ENCODE measurements at places on chromosomes 4 and X.

DNA sequence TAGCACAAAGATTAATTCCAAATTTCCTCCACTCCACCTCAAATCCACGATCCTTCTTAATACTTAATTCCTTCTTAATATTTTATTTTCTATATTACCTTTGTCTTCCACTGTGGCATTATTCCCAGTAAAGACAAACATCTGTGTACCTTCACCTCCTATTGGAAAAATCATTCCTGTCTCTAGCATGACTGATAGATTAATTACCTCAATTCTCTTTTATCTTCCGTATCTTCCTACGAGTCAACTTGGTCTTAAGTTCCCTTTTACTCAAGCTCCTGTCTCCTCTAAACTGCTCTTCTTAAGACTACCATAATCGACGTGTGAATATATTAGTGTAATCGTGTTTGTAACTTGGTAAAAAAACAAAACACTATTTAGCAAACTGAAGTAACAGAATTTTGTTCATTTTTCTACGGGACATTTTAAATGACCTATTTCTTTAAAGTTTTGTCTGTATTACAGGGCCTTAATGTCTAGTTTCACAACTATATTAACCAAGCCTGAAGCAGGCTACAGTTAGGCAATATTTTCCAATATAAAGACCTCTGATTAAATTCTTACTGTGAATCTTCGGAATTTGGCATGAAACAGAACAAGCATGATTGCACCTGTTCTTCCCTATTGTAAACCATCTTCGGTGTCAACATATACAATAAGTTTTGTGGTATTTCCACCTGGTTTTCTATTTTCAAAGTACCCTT is 1.1 kb upstream of the USP38 start:
- no peak for DNase-seq

DNA sequence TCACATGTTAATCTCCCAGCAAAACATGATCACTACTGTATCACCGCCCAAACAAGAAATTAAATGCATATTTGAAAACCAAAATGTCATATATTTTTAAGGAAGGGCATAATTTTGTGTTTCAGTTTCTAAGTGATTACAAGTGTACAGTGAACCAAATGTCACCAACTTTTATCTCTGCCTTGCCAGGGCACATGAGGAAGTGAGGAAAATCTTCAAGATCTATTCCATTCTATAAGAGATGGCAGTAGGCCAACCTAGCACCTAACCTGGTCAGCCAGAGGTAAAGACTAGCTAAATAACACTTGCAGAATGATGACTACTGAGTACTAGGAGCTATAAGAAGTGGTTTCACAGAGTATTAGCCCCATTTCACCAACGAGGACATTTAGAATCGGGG is 107.2 kb downstream of the ATP11C start:
- DNase-seq = no peak

DNA sequence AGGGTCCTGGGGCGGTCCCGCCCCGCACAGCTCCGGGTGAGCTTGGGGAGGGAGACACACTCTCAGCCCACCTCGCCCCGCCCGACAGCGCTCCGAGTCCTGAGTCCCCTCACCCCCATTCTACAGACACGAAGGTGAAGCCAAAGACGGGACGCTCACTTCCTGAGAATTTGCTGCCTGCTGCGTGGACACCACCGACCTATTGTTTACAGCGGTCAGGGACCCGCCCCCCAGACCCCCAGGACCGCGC is 796 bp upstream of the ZNF141 start:
- no peak for DNase-seq

DNA sequence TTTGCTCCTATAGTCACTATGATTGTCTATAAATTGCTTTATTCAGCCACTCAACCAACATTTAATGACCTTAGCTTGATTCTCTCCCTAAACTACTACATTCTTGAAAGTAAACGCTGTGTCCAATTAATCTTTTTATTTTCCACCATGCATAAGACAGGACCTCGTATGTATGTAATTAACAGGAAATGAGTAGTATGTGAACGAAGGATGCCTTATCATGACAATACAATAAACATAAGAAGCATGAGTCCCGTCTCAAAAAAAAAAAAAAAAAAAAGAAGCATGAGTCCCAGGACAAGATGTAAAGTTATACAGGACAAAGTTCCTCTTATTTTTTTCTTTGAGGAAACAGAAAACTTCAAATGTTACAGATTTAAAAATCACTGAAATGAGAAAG is 92.5 kb downstream of the PPP3CA start:
- DNase-seq = no peak

- DNase-seq = no peak
Measured at GRCh38 chr4:13694256-13694655, 66.7 kb upstream of the BOD1L1 start.

- DNase-seq = no peak
Measured at GRCh38 chr4:112633477-112634235, 3.1 kb downstream of the ZGRF1 start.

DNA sequence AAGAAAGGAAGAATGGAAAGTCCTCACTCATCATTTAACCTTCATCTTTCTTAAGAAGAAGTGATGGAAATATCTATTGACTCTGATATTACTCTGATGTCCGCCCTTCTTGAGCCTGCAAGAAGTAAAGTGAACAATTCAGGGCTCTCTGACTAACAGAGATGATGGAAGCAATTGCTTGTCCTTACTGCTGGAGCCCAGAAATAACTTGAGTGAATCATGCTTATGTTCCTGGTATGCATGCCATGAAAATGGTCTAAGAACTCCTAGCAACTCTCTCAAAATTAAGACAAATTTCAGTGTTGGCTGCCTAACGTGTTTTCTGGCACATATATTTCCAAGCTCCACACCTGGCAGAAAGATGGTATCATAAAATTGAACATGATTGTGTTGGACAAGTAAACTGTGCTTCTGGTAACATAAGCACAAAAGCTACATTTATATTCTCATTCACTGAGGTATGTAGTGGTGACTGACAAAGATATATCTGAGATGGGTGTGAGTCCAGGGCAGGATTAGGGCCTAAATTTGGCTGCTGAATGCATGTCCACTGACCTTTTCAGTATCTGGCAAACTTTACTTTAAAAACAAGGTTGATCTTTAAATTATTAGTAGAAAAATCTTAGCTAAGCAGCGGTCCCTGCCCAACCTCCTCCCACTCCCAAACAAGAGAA is 109.2 kb upstream of the OTUD4 start:
- DNase-seq = no peak

DNA sequence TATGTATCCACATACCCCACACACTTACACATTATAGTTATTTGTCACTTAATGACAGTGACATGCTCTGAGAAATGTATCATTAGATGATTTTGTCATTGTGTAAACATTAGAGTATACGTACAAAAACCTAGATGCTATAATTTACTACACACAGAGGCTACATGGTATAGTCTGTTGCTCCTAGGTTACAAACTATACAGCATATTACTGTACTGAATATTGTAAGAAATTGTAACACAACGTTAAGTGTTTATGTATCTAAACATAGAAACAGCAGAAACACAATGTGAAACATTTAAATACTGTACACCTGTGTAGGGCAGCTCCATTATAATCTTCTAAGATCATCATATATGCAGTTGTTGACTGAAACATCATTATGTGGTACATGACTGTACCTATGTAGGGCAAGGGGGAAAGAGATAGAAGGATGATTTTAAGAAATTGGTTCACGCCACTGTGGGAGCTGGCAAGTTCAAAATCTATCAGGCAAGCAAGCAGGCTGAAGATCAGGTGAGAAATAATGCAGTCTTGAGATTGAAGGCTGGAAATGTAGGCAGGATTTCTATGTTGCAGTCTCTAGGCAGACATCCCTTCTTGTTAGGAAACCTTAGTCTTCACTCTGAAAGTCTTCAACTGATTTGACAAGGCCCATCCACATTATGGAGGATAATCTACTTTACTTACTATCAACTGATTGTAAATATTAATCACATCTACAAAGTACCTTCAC is 78.0 kb upstream of the CPEB2 start:
- DNase-seq = no peak

DNA sequence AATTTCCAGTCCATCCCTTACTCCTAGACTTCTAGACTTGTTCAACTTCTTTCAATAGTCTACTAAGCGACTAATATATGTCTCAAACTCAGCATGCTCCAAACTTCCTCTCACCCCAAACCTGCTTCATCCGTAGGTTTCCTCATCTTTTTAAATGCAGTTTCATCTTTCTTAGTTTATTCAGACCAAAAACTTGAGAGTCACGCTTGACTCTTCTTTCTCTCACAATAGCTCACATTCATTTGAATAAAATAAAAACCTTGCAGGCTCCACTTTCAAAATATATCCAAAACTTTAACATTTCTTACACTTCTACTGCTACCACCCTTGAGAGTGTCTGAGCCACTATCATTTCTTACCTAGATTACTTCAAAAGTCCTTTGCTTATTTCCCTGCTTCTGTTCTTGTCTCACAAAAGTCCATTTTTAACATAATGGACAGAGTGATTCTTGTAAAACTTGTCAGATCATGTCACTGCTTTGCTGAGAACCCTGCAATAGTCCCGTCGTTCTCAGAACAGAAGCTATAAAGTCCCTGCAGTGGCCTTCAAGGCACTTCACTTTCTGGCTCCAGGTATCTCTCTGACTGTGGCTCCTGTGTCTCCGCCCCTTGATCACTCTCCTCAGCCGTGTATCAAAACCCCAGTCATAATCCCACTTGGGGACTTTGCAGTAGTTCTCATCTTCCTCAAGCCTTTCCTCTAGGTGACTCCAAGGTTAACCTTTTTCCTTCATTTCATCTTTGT is 167.6 kb downstream of the ARHGAP24 start:
- no peak for DNase-seq

DNA sequence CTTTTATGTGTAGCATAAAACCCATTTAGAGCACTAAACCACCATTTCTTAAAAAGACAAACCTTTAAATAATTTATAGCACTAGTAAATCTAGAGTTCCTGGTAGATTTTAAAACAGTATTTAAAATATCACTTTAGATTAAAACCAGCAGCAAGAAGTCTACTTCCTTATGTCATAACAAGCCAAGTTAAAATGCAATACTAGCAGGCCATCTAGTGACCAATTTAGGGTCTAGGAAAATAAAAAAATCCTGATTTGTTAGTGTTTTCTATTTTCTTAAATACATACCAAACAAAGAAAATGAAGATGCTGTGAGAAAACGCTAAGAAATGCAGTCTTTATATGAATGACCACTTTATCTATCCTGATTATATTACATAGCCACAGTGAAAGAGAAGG is 53.9 kb downstream of the PAPSS1 start:
- no peak for DNase-seq

- DNase-seq = no peak
Measured at GRCh38 chrX:39904816-39905537, 192.8 kb downstream of the BCOR start.

DNA sequence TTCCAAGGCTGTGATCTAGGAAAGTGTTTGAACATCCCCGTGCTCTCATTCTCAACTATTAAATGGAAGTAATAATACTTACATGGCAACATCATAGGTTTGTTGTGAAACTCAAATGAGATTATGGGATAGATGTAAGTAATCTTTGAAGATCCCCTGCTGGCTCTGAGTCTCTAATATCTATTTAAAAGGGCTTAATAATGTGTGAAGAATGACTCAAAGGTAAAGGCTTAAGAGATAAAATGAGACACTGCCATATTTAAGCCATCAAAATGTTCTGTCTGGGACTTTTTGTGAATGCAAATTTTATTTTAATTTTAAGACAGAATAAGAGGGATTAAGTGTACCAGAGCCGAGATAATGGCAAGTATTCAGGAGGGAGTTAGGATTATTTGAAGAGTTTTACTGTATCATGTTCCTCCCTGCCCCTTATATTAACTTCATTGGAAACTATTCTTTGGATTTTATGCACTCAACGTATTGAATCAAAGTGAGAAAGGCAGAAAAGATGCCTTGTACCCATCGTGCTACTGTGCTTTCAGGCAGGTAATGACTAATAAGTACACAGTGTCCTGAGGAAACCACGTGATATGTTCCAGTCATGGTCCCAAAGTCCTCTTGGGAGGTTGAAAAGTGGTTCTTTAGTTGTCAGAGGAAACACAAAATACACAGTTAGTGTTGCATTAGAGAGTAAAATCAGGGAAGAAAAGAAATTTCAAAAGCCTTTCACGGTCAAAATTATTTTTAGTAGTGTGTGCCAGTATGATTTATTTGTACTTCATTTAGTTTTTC is 192.4 kb downstream of the RBM46 start:
- DNase-seq = no peak

DNA sequence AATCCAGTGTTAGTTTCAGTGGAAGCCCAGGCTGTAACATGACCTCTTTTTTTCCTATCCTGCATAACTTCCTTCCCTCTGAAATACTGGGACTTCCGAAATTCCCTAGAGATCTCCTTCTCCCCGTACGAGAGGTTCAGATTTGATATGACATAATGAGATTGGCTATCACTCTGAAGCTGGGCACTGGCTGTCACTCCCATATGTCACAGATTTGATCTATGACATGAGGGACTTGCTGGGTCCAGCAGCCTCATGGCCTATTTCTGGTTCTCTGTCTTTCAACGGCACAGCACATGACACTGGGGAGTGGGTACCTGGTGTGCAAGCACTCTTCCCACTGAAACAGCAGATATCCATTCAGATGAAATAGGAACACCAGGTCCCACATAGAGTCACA is 36.7 kb downstream of the PF4 start:
- DNase-seq = no peak

DNA sequence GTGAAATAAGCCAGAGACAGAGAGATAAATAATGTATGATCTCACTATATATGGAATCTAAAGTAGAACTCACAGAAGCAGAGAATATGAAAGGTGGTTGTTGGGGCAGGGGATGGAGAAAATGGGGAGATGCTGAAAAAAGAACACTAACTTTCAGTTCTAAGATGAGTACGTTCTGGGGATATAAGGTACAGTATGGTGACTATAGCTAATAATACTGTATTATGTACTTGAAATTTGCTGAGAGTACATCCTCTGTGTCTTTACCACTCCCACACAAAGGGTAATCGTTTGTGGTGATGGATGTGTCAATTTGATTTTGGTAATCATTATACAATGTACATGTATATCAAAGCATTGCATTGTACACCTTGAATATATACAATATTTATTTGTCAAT is 6.6 kb downstream of the FBXL5 start:
- no peak for DNase-seq

DNA sequence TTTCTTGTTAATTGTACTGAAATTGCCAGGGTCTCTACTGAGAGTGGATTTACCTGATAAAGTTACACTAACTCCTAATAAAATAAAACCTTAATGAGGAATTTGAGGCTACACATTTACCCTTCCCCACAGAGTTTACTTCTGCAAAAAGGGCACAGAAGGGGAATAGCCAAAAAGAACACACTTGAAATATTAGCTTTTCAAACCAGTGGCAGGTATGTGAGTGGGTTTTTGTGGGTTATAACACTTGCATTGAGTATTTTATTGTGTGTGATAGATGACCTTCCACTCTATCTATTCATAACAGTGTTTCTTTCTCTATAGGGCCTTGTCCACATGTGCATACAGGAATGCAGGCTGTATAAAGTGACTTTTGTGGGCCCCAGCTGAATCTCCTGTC is 5.0 kb upstream of the GPR174 start:
- DNase-seq = no peak
